ENCODE measurements at places on chromosomes 1 and 21.

DNA sequence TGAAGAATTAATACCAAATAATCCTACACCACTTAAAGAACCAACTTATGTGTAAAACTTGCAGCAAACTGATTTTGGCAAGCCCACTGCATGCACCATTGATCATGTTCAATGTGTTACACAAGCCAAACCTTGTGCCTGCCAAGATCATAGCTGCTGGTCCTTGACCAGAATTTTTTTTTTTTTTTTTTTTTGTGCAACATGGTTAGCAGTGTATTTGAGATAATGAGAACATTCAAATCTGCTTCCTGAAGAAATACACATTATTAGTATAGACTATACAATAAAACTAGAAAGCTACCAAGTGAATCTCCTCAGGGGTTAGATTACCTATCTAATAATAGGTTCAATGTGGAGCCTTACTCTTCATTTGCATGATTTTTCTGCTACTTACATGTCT is 421.0 kb downstream of the MRPL39 start:
- DNase-seq, result no peak

DNA sequence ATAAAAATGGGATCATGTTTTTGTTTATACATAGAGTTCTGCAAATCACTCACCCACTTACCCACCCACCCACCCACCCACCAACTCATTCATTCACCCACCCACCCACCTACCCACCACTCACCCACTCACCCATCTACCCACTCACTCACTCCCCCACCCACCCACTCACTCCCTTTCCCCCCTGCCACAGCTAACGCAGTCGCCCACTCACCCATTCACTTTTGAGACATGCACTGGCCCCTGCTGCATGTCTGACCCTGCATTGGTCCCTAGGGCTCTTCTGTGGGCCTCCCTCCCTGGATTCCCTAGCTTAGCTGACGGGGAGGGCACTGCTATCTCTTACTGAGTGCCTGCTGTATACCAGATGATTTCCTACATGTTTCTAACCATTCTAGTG is 100.4 kb upstream of the CSF3R start:
- no peak for DNase-seq

GRCh38 chr21:20998886-20999285 is 677 bp downstream of the NCAM2 start:
- DNase-seq, result no peak

DNA sequence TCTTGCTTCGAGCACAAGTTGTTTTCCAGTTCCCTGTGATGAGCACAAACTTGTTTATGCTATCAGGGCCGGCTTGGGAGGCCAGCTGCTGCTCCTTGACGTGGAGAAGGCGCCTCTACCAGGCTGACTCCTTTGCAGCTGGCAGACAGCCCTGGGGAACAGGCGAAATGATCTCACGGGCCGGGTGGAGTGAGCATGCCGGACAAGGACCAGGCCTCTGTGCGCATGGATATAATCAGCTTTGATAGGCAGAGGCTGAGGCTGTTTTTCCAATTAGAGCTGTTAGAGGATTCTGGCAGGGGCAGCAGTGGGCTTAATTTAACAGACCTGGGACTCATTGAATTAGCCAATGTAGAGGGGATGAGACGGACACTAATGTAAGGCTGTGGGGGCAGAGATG is 38.9 kb downstream of the FAM163A start:
- DNase-seq, result no peak

GRCh38 chr1:205441318-205441633 is 14.6 kb downstream of the BLACAT1 start:
- DNase-seq, result no peak

DNA sequence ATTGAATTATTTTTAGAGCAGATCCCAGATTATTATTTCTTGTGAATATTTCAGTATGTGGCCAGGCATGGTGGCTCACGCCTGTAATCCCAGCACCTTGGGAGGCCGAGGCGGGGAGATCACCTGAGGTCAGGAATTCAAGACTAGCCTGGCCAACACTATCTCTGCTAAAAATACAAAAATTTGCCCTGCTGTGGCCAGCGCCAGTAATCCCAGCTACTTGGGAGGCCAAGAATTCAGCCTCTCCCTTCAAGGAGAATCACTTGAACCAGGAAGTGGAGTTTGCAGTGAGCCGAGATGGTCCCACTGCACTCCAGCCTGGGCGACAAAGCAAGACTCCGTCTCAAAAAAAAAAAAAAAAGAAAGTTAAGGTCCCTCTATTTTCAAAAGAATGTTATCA is 4.3 kb downstream of the OSBPL9 start:
- no peak for DNase-seq

DNA sequence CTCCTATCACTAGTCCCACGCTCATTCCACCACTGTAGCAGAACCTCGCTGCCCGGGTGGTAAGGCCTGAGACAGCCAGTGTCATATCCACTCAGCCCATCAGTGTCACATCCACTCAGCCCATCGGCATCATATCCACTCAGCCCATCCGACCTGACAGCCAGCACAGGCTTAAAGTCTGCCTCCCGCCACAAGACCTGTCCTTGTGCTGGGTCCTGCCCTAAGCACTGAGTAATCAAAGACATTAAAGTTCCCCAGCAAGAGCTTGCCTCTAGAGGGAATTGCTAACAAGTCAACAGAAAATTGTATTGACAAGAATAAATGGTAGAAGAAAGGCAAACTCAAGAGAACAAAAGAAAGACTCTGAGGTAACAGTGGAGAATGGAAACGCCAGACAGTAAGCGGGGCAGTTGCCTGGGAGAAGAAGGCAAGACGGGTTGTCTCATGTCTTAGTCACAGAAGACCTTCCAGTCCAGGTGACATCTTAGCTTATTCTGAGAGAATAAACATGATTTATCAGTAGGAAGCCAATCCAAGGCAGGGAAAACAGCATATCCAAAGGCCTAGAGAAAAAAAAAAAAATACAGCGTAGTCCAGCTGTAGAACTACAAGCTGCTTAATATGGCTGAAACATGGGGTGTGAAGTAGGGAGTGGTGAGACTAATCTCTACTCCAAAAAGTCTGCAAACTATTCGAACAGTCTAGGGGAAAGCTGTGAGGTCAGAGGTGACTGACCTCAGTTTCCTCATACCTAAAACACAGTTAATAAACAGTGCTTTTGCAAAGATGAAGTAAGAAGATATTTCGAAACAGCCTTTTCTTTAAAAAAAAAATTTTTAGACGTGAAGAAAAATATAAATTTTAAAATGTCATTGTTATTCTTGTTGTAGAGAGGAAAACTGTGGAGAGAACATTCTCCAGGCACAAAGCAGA is 1.1 kb downstream of the ITLN1 start:
- DNase-seq, result no peak

- DNase-seq, result no peak
These were observed 363.1 kb downstream of the PLPP3 start for GRCh38 chr1:56216218-56216617.

DNA sequence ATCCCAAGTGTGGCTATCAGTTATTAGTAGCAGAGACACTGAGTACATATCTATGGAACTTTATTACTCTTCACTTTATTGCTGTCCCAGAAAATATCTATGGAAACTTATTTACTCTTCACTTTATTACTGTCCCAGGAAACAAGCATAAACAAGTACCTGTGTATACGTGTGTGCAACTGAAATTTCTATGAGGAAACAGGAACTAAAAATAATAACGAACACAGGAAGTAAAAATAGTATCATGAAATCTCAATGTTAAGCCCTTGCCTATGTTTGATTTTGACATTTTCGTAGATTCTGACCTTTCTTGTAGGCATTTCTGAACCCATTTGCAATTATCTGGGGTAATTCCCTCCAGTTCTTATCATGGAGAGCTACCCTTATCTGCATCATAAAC is 64.9 kb upstream of the KRTAP19-8 start:
- no peak for DNase-seq

DNA sequence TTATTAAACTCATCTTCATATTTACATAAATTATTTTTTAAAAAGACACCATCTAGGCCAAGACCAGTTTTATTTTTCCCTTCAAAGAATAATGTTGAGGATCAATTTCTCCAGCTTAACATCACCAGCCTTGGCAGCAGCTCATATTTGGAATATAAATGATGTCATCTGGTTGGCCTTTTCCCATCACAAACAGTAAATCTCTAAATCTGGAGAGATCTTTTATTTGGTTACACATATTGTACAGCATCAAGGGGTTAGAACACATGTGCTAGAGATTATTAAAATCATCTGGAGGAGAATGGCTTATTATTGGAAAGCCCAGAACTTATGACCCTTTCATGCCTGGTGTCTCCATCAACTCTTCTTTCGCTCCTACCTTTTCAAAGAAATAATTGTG is 508.8 kb downstream of the PLPP3 start:
- DNase-seq, result no peak

- no peak for DNase-seq
These were observed 28.6 kb downstream of the EBNA1BP2 start for GRCh38 chr1:43143441-43143888.

DNA sequence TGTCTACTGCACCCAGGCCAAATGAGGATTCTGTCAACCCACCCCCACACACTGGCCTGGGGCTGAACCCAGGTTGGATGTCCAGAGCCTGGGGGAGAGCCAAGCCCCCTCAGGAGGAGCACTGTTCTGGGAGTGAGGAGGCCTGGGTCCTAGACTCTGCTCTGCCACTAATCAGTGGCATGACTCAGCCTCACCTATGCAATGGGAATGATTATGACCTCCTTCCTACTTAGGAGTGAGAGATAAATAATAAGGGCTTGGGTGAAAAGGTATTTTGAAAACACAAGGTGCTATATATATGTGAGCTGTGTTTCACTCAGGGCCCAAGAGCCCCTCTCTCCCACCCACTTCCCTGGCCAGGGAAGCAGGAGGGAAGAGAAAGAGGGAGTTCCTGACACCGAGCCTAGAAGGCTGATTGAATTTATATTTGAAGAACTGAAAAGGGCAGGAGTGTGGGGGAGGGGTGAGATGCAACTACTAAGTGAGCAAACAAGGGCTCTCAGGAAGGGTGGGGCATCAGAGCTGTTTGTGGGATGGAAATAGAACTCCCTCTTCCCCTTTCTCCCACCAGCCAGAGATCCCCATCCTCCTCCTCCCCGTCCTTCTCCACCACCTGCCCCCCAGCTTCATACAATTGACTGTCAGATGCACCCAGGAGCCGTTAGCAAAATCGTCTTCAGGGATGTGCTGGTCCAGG is 8.2 kb downstream of the IGSF9 start:
- DNase-seq, result no peak

DNA sequence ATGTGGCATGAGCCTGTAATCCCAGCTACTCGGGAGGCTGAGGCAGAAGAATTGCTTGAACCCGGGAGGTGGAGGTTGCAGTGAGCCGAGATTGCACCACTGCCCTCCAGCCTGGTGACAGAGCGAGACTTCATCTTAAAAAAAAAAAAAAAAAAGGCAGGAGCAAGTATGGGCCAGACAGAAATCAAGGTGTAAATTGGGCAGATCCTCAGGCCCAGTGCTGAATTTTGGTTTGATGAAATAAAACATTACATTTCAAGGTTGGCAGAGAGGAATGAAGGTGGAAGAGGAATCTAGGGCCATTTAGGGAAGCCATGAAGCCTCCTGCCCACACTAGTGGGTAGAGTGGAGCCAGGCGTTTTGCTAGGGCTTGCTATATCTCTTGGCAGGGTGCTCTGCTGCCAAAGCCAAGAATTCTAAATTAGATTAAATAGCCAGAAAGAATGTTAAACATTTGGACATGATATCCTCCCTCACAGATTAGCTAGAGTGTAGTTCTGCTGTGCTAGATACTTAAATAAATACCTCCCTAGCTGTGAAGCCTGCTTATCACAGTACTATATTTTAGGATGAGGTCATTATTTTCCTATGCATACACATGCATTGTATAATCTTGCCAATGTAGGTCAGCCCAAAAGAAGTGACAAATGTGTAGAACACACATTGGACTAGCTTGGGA is 16.6 kb upstream of the LGALS8 start:
- DNase-seq, result peak; percentile 17

- DNase-seq, result no peak
These were observed 24.8 kb upstream of the CITED4 start for GRCh38 chr1:40887012-40887378.

GRCh38 chr1:118189564-118189963 is 4.5 kb upstream of the SPAG17 start:
- no peak for DNase-seq

DNA sequence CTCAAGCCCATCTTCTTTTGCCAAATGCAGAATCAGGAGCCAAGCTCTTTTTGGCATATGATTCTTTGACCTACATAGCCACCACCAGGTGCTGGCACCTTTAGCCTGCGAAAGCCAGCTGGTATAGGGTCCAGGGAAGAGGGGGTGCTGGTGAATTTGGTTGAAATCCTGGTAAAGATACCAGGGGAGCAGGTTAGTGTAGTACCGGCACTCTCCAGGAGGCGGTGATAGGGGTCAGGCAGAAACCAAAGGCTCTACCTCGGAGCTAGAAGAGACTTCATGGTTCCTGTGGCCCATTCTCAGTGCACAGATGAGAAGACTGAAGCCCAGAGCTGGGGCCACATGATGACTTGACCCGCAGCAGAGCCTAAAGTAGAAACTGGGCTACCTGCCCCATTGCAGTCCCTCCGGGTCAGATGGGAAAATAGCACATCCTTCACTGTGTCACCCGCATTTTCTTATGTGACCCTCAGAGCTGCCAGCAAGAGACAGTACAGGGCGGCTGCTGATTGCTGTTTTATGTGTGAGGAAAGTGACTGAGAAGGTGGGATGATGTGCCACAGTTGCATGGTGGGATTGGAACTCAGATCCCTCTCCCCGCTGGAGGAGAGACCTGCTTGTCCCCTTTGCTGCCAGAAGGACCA is 36.0 kb upstream of the IL19 start:
- DNase-seq, result no peak

DNA sequence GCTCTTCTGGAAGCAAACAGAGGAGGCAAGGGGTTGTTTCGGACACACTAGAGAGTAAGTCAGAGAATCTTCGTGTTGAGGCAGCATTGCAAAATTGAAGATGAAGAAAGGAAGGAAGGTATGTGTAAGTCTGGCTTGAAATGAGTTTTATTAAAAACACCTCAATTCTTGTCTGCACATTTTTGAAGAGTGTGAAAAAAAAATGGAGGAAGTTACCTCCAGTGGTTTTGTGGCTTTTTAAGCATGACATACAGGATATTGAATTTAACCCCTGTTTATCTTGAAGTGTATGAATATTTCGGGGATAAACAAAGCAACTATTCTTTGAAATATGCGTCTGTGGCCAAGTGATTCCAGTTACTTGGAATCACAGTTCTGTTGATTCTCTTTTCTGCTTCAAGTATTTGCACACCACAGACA is 203.2 kb upstream of the SGIP1 start:
- DNase-seq, result no peak

Measured in brain microvascular endothelial cell (primary cell).